Metanephros (tissue), 2 donors: ENCODE measurements at places on chromosomes 7 and 10. TPM values are rescaled to one million over a fixed set of nuclear protein-coding genes. Genes with fewer than 3 reads are reported as not detected.

ZNF804B gene
- 0.23 TPM for total RNA-seq

CPA2 gene
- 0.18 TPM for total RNA-seq

VAX1 gene
- not detected for total RNA-seq

WASHC2C gene
- total RNA-seq = 46.4 TPM

CLCN1 gene
- 3.9 TPM for total RNA-seq

HHEX gene
- 5.3 TPM for total RNA-seq

HKDC1 gene
- 9.2 TPM for total RNA-seq

PTPRE gene
- total RNA-seq = 17.3 TPM

NPSR1 gene
- total RNA-seq = not detected

PDGFA gene
- 86.6 TPM for total RNA-seq

GIMAP7 gene
- total RNA-seq = 8.0 TPM

CLDN4 gene
- total RNA-seq = 132 TPM

ASB10 gene
- 3.4 TPM for total RNA-seq

AKR1C4 gene
- total RNA-seq = not detected

ZFAND2A gene
- 23.1 TPM for total RNA-seq

GJC3 gene
- 0.23 TPM for total RNA-seq

CLDN3 gene
- 79.3 TPM for total RNA-seq

TAS2R41 gene
- not detected for total RNA-seq

DPYSL4 gene
- total RNA-seq = 10.5 TPM

SYT15B gene
- 2.7 TPM for total RNA-seq
